ENCODE measurements at places on chromosomes 13 and 19.

- H3K4me1 ChIP-seq, result no peaks in the 10 kb centered on the region
- no peaks in the 10 kb centered on the region for H3K36me3 ChIP-seq
- DNase-seq, result no peak
- no peak overlapping the region for H3K27ac ChIP-seq
- no peak overlapping the region for H3K4me3 ChIP-seq
These were observed 904.2 kb upstream of the MIR17HG start for GRCh38 chr13:90443268-90443667.

GRCh38 chr13:94342436-94343242 lies 136.8 kb downstream of the DCT start:
- no peak for DNase-seq
- no peak overlapping the region for H3K27ac ChIP-seq
- peaks cover 11% of the 10 kb centered on the region for H3K4me1 ChIP-seq
- H3K36me3 ChIP-seq, result no peaks in the 10 kb centered on the region
- H3K27me3 ChIP-seq, result peaks cover 12% of the 10 kb centered on the region

DNA sequence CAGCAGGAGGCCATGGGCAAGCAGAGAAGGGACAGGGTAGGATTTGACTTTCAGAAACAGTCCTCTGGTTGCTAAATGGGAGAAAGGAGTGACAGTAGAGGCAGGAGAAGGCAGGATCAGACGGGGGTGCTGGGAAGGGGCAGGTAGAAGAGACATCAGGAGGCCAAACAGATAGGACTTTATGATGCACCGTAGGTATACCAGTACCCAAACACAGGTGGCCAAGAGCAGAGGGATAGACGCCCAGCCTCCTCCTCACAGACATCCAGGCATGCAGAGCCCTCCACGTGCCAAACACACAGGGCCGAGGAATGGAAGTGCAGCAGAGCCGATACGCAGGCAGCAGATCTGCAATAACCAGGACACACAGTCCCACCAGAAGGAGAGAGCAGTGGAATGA lies 1.3 kb upstream of the AXL start:
- no peaks in the 10 kb centered on the region for H3K36me3 ChIP-seq
- H3K4me3 ChIP-seq, result no peak overlapping the region
- H3K4me1 ChIP-seq, result peaks cover 5% of the 10 kb centered on the region
- H3K27ac ChIP-seq, result no peak overlapping the region
- DNase-seq, result no peak
- H3K27me3 ChIP-seq, result peaks cover 51% of the 10 kb centered on the region

- no peak overlapping the region for H3K4me3 ChIP-seq
- no peak for DNase-seq
- H3K36me3 ChIP-seq, result no peaks in the 10 kb centered on the region
- H3K27me3 ChIP-seq, result peaks cover 18% of the 10 kb centered on the region
- H3K4me1 ChIP-seq, result peaks cover 6% of the 10 kb centered on the region
- no peak overlapping the region for H3K27ac ChIP-seq
These were observed 1.5 kb downstream of the SIGLEC8 start for GRCh38 chr19:51456541-51457290.

GRCh38 chr13:79245937-79246577 lies 160.0 kb downstream of the RBM26 start:
- H3K36me3 ChIP-seq, result no peaks in the 10 kb centered on the region
- peaks cover 7% of the 10 kb centered on the region for H3K27me3 ChIP-seq
- no peak overlapping the region for H3K27ac ChIP-seq
- no peaks in the 10 kb centered on the region for H3K4me1 ChIP-seq
- H3K4me3 ChIP-seq, result no peak overlapping the region

DNA sequence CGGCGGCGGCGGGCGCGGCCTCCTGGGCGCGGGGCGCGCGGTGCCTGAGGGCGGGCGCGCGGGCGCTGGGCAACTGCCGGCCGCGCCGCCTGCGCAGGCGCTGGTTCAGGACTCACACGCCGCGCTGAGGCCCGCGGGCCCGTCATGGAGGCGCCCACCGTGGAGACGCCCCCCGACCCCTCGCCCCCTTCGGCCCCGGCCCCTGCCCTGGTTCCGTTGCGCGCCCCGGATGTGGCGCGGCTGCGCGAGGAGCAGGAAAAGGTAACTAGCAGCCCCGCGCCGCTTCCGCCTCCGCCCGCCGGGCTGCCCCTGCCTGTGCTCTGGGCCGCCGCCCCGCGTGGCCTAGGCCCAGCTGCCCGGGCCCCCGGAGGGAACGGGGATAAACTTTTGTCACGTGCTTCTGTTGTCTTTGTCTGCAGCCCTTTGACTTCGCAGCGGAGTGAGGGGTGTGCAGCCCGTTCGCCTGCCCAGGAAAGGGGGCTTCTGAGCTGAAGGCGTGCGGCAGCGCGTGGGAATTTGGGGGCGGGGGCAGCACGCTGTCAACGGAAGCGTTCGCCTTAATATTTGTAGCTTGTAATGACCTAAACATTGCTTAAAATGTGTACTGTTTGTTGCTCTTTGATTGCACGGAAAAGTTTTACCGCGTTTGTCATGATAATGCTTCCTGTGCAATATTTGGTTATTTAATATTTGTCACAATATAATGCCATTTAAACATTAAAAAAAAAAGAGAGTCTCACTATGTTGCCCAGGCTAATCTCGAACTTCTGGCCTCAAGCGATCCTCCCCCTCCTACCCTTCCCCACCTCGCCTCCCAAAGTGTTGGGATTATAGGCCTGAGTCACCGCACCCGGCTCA lies 594 bp downstream of the URI1 start:
- peaks cover 34% of the 10 kb centered on the region for H3K4me1 ChIP-seq
- peaks cover 8% of the 10 kb centered on the region for H3K36me3 ChIP-seq
- peak overlapping the region; percentile 91 for H3K27ac ChIP-seq
- peak; percentile 94 for DNase-seq
- H3K27me3 ChIP-seq, result peaks cover 2% of the 10 kb centered on the region

DNA sequence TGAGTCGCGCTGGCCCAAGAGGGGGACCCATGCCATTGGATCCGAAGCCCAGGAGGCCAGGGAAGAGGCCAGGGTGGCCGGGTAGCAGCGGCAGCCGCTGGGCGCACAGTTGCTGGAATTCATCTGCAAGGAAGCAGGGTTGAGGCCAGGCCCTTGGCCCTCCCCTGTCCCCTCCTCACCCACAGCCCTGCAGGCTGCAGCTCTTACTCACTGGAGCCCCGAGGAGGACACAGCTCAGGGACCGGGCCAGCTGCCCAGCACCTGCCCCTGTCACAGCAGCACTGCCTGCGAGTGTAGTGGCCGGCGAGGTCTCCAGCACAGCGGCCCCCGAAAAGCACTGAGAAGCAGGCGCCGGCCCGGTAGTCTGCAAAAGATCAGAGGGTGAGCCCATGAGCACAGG lies 11.2 kb downstream of the FBN3 start:
- no peaks in the 10 kb centered on the region for H3K27me3 ChIP-seq
- H3K36me3 ChIP-seq, result no peaks in the 10 kb centered on the region
- no peak for DNase-seq
- H3K4me1 ChIP-seq, result no peaks in the 10 kb centered on the region

DNA sequence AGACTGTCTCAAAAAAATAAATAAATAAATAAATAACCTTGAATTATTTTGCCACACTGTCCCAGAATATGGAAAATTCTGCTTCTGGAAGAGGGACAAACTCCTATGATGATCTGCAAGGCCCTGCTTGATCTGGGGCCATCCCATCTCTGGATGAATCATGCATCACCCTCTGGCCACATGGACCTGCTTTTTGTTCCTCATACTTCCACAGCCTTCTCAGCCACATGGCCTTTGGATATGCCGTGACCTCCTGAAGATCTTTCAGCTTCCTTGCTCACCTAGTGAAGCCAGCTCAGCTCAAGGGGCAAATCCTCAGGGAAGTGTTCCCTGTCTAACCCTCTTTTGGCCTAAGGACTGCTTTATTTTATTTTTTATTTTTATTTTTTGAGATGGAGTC lies 10.3 kb downstream of the IER2 start:
- H3K27ac ChIP-seq, result peak overlapping the region; percentile 72
- peaks cover 7% of the 10 kb centered on the region for H3K36me3 ChIP-seq
- H3K4me1 ChIP-seq, result peaks cover 59% of the 10 kb centered on the region
- H3K4me3 ChIP-seq, result peak overlapping the region; percentile 45

GRCh38 chr19:32497391-32497790 lies 83.6 kb upstream of the PDCD5 start:
- no peak for DNase-seq
- H3K4me3 ChIP-seq, result no peak overlapping the region
- no peaks in the 10 kb centered on the region for H3K36me3 ChIP-seq
- no peak overlapping the region for H3K27ac ChIP-seq
- peaks cover 2% of the 10 kb centered on the region for H3K27me3 ChIP-seq

DNA sequence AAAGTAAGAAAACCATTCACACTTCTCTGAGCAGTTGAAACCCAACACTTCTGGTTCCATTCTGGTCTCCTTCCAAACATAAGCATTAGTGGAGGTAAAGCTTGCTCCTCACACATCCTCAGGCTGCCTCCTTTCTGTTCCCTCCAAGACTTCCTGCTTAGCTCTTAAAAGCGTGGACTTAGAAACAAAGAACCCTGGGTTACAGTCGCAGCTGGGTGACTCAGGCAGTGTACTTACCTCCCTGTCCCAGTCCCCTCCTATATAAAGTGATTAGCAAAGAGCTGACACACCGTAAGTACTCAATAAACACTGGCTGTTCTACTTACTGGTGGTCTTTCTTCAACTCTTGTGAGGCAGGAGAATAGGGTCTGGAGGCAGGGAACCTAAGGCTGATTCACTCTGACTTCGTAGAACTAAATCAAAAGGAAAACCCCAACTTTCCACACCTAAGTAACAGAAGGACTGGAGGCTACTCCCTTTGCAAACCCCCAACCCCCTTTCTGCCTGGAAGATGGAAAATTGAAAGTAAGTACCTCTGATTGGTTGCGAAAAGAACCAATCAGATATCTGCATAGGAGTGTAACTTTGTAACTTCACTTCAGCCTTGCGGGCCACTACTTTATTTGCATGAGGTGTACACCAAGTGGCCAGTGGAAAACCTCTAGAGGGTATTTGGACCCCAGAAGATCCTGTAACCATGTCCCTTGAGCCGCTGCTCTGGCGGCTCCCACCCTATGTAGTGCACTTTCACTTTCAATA lies 165.4 kb downstream of the SUCLA2 start:
- no peak overlapping the region for H3K4me3 ChIP-seq
- DNase-seq, result no peak
- no peaks in the 10 kb centered on the region for H3K36me3 ChIP-seq
- H3K27me3 ChIP-seq, result peaks cover 4% of the 10 kb centered on the region

GRCh38 chr13:44429311-44429710 lies 55.7 kb downstream of the SERP2 start:
- no peak overlapping the region for H3K27ac ChIP-seq
- H3K4me3 ChIP-seq, result no peak overlapping the region
- H3K27me3 ChIP-seq, result peaks cover 33% of the 10 kb centered on the region

DNA sequence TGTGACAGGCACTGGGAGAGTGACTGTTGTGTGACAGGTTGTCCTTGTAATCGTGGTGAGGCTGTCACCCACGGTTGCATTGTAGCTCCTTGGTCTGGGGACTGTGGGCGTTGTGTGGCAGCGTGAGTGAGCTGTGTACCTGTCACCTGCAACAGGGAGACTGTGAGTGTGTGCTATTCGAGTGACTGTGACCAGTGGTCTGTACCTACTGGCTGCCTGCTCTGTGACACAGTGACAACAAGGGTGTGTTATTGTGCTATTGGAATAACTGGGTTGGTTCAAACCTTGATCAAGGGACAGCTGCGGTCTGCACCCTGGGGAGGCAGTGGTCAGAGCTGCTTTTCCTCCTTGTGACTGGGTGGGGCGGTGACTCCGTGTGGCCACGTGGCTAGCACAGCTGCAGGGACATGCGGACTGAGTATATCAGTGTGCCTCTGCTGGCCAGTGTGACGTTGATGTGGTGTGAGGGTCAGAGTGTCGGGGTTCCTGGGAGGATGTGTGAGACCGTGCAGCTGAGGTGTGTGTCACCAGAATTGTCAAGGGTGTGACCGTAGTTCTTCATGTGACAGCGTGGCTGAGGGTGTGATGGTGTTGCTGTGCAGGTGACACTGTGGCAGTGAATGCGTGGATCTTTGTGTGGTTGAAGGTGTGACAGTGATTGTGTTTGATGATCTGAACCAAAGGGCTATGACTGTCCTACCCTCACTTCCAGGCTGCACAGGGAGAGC lies 10.1 kb upstream of the NFIX start:
- H3K4me3 ChIP-seq, result no peak overlapping the region
- no peaks in the 10 kb centered on the region for H3K4me1 ChIP-seq
- DNase-seq, result no peak

GRCh38 chr13:85261757-85262346 lies 537.4 kb downstream of the SLITRK6 start:
- H3K4me3 ChIP-seq, result no peak overlapping the region
- H3K27me3 ChIP-seq, result no peaks in the 10 kb centered on the region
- no peaks in the 10 kb centered on the region for H3K36me3 ChIP-seq

DNA sequence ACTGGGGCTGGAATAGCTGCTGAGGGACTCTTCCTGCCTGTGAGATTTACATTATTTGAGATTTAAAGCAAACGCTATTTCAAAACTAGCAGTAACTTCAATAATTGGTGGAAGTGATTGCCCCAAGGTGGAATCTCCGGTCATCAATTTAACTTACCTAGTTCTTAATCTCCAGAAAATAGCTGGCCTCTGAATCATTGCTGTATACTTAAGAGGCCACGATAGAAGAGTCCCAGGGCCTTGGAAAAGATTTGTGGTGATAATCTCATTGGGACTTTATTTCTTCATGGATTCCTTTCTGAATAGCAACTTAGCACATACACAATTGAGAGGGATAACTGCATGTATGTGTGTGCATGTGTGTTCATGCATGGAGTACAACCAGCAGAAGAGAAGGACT lies 120.2 kb downstream of the DNAJC15 start:
- no peaks in the 10 kb centered on the region for H3K4me1 ChIP-seq
- no peak for DNase-seq
- H3K36me3 ChIP-seq, result no peaks in the 10 kb centered on the region

- H3K27me3 ChIP-seq, result peaks cover 40% of the 10 kb centered on the region
- DNase-seq, result no peak
- no peaks in the 10 kb centered on the region for H3K36me3 ChIP-seq
- no peak overlapping the region for H3K27ac ChIP-seq
- no peak overlapping the region for H3K4me3 ChIP-seq
- no peaks in the 10 kb centered on the region for H3K4me1 ChIP-seq
These were observed 5.1 kb upstream of the COMP start for GRCh38 chr19:18796239-18796638.

DNA sequence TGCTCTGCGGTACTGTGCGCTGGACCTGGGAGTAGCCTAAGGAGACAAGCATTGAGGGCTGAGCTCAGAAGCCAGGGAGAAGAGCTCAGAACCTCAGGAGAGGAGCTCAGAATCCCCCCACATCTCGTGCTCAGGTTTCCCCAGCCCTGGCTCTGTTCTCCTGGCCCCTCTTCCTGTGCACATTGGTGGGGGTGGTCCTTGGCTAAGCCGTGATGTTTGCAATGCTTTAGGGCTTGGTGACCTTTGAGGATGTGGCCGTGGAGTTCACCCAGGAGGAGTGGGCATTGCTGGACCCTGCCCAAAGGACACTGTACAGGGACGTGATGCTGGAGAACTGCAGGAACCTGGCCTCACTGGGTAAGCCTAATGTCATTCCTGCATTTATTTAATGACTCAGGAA lies 6.6 kb downstream of the ZNF557 start:
- H3K36me3 ChIP-seq, result peaks cover 93% of the 10 kb centered on the region
- peaks cover 6% of the 10 kb centered on the region for H3K4me1 ChIP-seq
- no peak overlapping the region for H3K4me3 ChIP-seq
- DNase-seq, result peak; percentile 25
- no peak overlapping the region for H3K27ac ChIP-seq
